NCI-H1436 treated with DMSO at 0.1 percent for 48 hours (cell line): ENCODE measurements at places on chromosomes 5 and 9.

GRCh38 chr9:7303907-7304626 is 495.5 kb downstream of the DMAC1 start:
- no peak for DNase-seq

GRCh38 chr5:151772029-151772845 is 483 bp downstream of the G3BP1 start:
- DNase-seq = no peak

DNA sequence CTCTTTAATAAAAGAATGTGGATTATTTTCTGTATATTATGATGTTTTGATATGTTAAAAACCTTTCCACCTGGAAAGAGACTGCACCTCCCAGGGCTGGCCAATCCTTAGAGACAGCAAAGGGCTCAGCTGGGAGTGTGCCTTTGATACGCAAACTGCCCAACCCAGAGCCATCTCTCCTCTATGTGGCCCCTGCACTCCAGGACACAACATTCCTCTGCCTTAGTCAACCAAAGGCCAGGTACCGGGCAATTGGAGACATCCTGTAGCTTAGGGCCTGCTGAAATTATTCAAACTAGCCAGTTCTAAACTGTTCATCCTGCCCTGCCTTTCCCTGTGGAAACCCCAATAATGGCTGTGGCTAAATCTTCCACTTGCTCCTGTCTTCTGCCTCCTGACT is 5.0 kb upstream of the HSPB3 start:
- no peak for DNase-seq

- no peak for DNase-seq
These were observed 59.2 kb downstream of the NSUN2 start for GRCh38 chr5:6573651-6574101.

DNA sequence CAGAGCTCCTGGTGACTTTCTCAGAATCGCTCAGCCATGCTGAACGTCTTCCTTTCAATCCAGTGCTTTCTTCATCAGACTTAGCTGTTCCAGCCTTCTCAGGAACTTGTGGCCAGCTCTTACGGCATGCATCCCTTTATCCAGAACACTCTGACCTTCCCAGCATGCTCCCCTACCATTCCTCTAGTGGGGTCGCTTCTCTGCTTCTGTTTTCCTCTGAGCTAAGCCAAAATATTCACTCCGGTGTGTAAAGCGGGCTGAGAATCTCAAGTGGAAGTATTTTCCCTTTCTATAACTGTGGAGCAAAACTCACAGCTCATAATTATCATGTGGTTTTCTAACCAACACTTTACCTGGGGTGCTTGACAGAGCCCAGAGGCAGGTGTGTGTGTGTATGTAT is 6.2 kb downstream of the DCANP1 start:
- DNase-seq = no peak

- DNase-seq = peak; percentile 40
These were observed 168.6 kb downstream of the CARTPT start for GRCh38 chr5:71887680-71888079.

DNA sequence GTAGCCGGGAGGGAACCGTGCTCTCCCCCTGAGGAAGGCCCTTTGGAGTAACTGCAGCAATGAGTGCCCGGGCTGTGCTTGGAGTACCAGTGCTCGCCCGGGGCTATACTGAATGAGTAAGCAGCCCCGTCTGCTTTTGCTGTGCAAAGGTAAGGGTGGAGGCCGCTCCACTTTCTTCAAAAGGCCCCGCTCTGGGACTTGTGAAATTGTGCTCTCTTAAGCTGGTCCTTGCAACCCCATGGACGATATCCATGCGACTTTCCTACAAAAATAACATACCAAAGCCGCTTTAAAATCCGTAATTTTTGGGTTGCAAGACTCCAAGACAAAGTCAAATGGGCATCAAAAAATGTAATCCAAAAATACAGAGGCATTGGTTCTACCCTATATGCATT is 578 bp upstream of the TNFAIP8 start:
- DNase-seq = no peak

DNA sequence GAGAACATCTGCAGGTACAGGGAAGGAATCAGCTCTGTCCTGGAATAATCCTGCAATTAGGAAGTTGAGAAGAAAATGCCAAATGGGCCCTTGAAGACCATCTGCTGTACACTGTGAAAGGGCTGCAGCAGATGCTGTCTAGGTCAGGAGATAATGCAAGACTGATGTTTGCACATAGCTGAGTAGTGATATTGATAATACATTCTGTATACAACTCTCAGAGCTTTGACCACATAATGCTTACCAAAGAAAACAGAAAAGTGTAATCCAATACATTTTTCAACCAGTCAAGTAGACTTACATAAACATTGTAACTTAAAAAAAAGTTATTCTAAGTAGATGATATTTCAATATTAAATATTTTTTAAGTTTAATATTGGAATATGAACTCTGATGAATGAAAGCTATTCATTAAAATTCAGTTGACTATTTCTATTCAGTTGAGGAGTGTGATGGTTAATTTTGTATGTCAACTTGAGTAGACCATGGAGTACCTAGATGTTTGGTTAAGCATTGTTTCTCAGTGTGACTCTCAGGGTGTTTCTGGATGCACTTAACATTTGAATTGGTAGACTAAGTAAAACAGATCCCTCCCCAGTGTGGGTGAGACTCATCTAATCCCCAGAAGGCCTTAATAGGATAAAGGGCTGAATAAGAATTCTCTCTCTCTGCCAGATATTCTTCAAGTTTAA is 380.1 kb upstream of the PRR16 start:
- DNase-seq = no peak
